ENCODE measurements at places on chromosomes 3 and 15.
A peak's percentile ranks its signal among the peaks of the same experiment; 100 is the strongest.

GRCh38 chr3:110859993-110860392, 211.6 kb upstream of the NECTIN3 start:
- no peaks in the 10 kb centered on the region for H3K4me1 ChIP-seq
- H3K4me3 ChIP-seq = no peak overlapping the region
- no peaks in the 10 kb centered on the region for H3K27me3 ChIP-seq
- no peaks in the 10 kb centered on the region for H3K36me3 ChIP-seq

- no peak overlapping the region for H3K4me3 ChIP-seq
- H3K36me3 ChIP-seq = no peaks in the 10 kb centered on the region
- H3K4me1 ChIP-seq = no peaks in the 10 kb centered on the region
- no peak for DNase-seq
- no peak overlapping the region for H3K27ac ChIP-seq
Observed at GRCh38 chr3:17752876-17753631, 10.6 kb upstream of the TBC1D5 start.

DNA sequence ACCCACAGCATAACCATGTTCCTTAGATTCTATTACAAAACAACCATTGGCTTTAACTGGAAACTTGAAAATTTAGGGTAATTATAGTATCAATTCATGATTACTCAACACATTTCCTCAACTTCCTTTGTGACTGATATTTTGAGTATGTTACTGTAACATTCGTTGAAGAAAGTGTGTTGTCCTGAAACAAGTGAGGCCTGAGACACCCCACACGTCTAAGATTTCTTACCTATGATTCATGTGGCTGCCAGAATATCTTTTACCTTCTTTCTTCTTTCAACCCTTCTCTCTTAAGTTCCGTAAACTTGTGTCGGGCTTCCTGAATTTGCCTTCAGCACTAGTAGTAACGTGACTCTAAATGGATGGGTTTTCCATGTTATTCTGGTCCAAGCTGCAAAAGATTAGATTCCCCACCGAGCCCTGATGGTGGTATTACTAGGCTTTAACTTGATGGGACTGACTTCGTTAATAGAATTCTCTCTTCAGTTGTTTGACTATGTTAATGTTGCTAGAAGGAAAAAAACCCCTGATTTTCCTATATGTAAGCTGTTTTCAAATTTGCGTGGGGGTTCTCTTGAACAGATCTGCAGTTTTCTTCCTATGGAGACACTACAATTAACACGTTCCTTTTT, 296.0 kb upstream of the ICE2 start:
- H3K4me3 ChIP-seq = no peak overlapping the region
- no peak overlapping the region for H3K27ac ChIP-seq
- H3K27me3 ChIP-seq = no peaks in the 10 kb centered on the region
- peaks cover 7% of the 10 kb centered on the region for H3K4me1 ChIP-seq
- DNase-seq = no peak
- no peaks in the 10 kb centered on the region for H3K36me3 ChIP-seq

DNA sequence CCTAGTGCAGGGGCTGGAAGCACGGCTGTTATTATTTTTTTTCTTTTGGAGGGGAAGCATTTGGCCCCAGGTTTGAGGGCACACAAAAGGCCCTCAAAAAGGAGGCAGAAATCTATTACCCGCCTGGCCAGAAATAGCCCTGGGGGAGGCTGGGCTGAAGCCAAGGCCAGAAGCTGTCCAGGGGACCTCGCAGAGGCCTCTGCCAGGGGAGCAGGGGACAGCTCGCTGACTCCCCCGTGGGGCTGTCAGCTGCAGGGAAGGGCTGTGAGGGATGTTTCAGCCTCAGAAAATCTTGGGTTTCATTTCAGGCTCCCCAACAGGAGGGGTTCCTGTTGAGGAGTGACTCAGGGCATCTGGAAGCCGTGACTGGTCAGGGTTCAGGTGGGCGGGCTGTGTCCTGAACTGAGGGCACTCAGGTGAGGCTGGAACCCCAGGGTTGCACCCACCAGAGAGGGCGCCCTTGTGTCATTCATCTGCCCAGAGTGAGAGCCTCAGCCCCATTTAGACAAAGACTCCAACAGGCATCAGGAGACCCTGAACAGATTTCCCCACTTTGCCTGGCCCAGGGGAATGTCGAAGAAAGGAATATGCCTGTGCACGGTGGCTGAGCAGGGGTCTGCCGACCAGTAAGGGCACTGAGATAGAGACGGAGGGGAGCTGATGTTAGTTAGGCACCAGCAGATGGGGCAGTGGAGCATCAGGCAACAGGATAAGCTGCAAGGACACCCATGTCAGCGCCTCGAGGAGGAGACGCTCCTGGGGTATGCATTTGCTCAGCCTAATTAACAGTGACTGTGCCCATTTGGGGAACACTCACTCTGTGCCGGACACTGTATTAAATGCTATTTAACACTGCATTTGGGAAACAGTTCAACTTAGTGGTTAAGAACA, 43.5 kb upstream of the SLC6A11 start:
- H3K27ac ChIP-seq = no peak overlapping the region
- H3K36me3 ChIP-seq = no peaks in the 10 kb centered on the region
- no peaks in the 10 kb centered on the region for H3K4me1 ChIP-seq
- H3K27me3 ChIP-seq = no peaks in the 10 kb centered on the region
- peak; percentile 93 for DNase-seq
- no peak overlapping the region for H3K4me3 ChIP-seq

GRCh38 chr3:18370672-18371071, 54.5 kb downstream of the SATB1 start:
- H3K36me3 ChIP-seq = peaks cover 23% of the 10 kb centered on the region
- no peak overlapping the region for H3K27ac ChIP-seq
- DNase-seq = no peak

GRCh38 chr3:161969867-161970266, 473.3 kb downstream of the OTOL1 start:
- H3K4me1 ChIP-seq = no peaks in the 10 kb centered on the region
- no peak overlapping the region for H3K27ac ChIP-seq
- H3K27me3 ChIP-seq = no peaks in the 10 kb centered on the region

GRCh38 chr3:140316868-140317400, 360.9 kb upstream of the TRIM42 start:
- no peak overlapping the region for H3K27ac ChIP-seq
- peaks cover 12% of the 10 kb centered on the region for H3K27me3 ChIP-seq
- no peak overlapping the region for H3K4me3 ChIP-seq
- DNase-seq = no peak

- H3K27me3 ChIP-seq = no peaks in the 10 kb centered on the region
- no peaks in the 10 kb centered on the region for H3K4me1 ChIP-seq
- H3K4me3 ChIP-seq = no peak overlapping the region
- H3K36me3 ChIP-seq = peaks cover 34% of the 10 kb centered on the region
- no peak overlapping the region for H3K27ac ChIP-seq
Observed at GRCh38 chr3:48672522-48672921, 9.8 kb upstream of the CELSR3 start.

GRCh38 chr3:184710870-184711492, 883 bp downstream of the MAGEF1 start:
- H3K4me1 ChIP-seq = no peaks in the 10 kb centered on the region
- H3K27ac ChIP-seq = peak overlapping the region; percentile 93
- peak overlapping the region; percentile 87 for H3K4me3 ChIP-seq
- no peaks in the 10 kb centered on the region for H3K27me3 ChIP-seq

DNA sequence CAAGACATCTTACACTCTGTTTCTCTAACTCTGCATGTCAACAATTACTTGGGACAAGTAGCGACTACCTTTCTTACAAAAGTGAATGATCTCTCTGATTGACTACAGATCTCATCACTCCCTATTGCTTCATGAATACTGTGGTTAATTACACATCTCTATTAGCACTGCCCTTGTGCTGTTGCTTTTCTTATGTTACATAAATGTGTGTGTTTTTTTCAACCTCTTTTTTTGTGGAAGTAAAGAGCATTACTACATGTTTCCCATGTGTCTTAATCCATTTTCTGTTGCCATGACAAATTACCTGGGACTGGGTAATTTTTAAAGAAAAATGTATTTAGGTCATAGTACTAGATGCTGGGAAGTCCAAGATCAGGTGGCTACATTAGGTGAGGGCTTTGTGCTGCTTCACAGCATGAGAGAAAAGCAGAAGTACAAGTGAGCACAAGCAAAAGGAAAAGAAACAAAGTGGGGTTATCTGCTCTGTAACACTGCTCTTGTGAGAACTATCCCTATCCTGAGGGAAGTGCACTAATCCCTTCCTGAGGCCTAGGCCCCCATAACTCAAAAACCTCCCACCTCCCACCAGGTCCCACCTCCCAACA, 298.2 kb upstream of the SATB1 start:
- no peaks in the 10 kb centered on the region for H3K36me3 ChIP-seq
- no peak for DNase-seq
- H3K27me3 ChIP-seq = no peaks in the 10 kb centered on the region
- no peak overlapping the region for H3K4me3 ChIP-seq

DNA sequence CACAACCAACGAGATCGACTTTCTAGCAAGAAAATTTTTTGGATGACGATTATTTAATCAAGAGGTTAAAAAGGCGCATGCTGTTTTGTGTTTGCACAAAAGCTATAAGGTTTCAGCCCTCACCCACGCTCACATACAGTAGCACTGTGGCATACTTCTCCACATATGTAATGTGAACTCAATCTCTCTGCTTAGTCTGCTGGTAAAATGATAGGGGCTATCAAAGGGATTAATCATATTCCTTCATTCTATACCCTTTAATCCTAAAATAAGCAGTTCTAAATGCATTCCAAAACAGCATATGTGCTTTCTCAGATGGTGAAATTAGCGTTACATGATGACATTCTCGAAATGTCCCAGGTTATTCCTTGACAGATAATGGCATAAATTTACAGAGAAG, 196.9 kb upstream of the PRICKLE2 start:
- H3K4me1 ChIP-seq = peaks cover 14% of the 10 kb centered on the region
- H3K4me3 ChIP-seq = no peak overlapping the region
- no peak for DNase-seq
- H3K27ac ChIP-seq = no peak overlapping the region
- H3K27me3 ChIP-seq = no peaks in the 10 kb centered on the region
- H3K36me3 ChIP-seq = no peaks in the 10 kb centered on the region

DNA sequence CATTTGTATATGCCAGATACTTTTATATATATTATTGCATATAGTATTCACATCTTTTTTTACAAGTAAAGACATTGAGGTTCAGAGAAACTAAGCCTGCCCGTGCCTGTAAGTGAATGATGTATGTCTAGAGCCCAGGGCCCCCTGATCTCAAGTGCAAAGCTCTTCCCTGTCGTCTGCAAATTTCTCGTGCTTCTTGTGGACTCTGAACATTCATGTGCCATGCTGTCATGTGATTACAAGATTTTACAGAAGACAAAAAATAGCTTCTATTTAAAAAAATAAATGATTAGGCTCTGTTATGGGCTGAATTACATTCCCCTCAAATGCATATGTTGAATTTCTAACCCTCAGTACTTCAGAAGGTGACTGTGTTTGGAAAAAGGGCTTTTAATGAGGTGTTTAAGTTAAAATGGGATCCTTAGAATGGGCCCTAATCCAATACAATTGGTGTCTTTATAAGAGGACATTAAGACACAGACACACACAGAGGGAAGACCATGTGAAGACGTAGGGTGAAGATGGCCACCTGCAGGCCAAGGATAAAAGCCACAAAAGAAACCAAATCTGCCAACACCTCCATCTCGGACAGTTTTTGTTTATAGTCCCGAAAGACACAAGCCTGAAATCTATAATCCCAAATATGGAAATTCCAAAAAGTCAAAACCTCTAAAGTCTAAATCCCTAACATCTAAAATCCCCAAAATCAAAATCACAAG, 3.9 kb upstream of the MASP1 start:
- DNase-seq = peak; percentile 57
- peaks cover 9% of the 10 kb centered on the region for H3K27me3 ChIP-seq
- H3K4me1 ChIP-seq = no peaks in the 10 kb centered on the region
- H3K27ac ChIP-seq = no peak overlapping the region

DNA sequence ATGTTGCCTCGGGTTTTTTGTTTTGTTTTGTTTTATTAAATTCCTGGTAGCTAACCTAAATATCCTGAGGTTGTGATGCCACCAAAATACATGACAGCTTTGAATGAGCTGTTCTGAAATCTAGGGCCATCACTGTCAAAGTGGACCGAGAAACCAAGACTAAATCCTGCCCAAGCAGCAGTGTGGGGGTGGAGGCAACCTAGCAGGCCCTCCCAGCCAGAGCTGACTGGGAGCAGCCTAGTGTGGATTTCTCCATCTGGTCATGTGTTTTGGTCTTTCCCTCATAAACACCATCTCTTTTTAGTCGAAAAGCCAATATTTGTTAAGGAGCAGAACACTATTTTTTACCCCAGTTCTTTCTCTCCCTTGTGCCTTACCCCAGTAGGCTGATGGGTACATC, 52.2 kb downstream of the LARS2 start:
- no peaks in the 10 kb centered on the region for H3K27me3 ChIP-seq
- H3K4me1 ChIP-seq = no peaks in the 10 kb centered on the region
- no peak overlapping the region for H3K4me3 ChIP-seq
- DNase-seq = no peak
- H3K27ac ChIP-seq = no peak overlapping the region

GRCh38 chr15:36808411-36809160, 229.2 kb downstream of the CDIN1 start:
- no peaks in the 10 kb centered on the region for H3K27me3 ChIP-seq
- H3K27ac ChIP-seq = no peak overlapping the region

DNA sequence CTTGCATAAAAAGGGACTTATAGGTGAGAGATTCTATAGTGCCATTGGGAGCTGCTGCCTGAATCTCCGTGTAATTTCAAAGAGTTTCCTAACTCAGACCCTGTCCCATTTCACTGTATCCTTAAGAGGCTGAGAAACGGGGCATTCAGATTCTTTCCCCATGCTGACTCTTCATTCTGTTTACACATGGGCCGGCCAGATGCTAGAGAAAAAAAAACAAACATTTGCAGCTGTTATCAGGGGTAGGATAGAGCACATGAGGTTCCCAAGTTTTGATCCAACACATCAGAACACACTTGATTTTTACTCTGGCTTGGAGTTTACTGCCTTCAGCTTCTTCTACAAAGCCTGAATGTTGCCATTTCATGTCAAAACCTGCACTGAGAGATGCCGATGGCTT, 215.9 kb upstream of the TPRG1 start:
- H3K36me3 ChIP-seq = no peaks in the 10 kb centered on the region
- H3K4me1 ChIP-seq = no peaks in the 10 kb centered on the region
- H3K27me3 ChIP-seq = no peaks in the 10 kb centered on the region
- no peak overlapping the region for H3K4me3 ChIP-seq
- no peak for DNase-seq
- H3K27ac ChIP-seq = no peak overlapping the region

DNA sequence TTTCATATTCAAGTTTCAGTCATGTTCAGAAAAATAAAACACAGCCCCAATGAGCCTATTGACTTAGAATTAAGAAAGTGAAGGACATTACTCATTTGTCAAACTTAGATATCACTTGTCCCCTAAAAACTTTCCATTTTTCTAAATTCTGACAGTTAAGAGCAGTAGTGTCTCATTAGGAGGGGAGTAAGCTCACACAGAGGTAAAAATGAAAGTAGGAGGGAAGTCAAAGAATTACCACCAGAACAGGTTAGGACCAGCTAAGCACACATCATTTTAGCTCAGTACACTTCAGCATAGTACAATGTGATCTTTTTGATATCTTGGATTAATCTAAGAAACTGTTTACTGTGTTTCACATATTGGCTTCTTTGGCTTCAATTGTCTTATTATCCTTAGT, 64.3 kb downstream of the OSTN start:
- H3K4me1 ChIP-seq = peaks cover 5% of the 10 kb centered on the region
- H3K36me3 ChIP-seq = no peaks in the 10 kb centered on the region
- DNase-seq = no peak
- no peaks in the 10 kb centered on the region for H3K27me3 ChIP-seq
- no peak overlapping the region for H3K4me3 ChIP-seq
- H3K27ac ChIP-seq = no peak overlapping the region

- DNase-seq = no peak
- no peaks in the 10 kb centered on the region for H3K36me3 ChIP-seq
- no peak overlapping the region for H3K27ac ChIP-seq
- H3K4me3 ChIP-seq = no peak overlapping the region
- H3K27me3 ChIP-seq = no peaks in the 10 kb centered on the region
Observed at GRCh38 chr3:133448478-133449122, 48.7 kb downstream of the BFSP2 start.
